Fibroblast of mammary gland (primary cell): ENCODE measurements at places on chromosomes 12 and 14.

DNA sequence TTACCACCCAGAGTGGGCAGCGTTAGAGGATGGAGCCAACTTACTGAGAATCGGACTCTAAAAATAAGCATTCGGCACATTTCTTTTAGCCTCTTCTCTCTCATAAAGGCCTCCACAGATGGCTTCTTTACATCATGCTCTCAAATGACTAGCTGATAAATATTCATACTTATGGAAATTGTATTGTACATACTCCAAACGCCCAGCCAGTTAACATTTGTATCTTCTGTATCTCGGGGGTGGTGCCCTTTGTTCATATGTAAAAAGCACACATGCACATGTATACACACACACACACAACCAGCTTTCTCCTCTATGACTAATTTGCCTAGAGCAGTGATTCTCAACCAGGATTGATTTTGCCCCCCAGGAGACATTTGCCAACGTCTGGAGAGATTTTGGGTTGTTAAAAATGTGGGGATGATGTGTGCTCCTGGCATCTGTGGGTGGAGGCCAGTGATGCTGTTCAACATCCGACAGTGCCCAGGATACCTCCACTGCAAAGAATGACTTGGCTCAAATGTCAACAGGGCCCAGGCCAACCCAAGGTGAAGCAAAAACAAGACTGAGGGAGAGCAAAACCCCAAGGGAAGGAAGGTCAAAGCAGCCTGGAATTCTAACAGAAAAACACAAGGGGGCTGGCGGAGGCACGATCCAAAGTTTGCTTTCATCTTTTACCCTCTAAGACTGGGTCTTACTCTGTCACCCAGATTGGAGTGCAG is 15.2 kb upstream of the CDK2AP1 start:
- no peak for DNase-seq

- peak; percentile 74 for DNase-seq
Measured at GRCh38 chr14:50062438-50063085, 53.8 kb downstream of the VCPKMT start.

DNA sequence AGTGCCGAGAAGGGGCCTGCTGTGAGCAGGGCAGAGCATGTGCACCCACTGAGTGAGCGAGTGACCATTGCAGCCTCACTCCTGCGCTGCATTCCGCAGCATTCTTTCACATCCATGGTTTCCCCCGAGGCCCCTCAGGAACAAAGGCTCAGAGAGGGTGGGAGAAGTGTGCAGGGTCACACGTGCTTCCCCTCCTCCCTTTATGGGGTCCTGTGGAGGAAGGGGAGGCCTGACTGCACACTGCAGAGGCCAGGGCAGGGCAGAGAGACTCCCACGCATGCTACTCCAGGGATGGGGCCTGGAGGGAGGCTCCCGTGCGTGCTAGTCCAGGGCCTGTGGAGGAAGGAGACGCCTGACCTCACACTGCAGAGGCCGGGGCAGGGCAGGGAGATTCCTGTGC is 63.2 kb downstream of the DIO3 start:
- DNase-seq, result no peak

- DNase-seq, result peak; percentile 48
Measured at GRCh38 chr12:30021051-30021833, 237.5 kb upstream of the TMTC1 start.

DNA sequence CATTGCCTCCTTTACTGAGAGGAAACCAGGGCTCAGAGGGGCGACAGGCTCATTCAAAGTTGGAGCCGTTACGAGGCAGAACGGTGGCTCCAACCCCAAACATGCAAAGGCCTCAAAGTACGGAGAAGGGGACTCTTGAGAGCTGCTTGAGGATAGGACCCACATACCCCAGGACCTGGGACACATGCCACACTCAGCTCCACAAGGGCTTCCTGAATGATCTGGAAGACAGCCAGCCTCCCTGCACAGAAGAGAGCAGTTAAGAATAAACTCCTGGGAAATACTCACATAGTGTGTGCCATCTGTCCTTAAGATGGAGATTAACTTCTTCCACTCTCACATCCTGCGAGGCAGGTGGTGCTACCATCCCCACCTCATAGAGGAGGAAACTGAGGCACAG is 26.6 kb upstream of the NXPH4 start:
- DNase-seq, result peak; percentile 28

- DNase-seq, result no peak
Measured at GRCh38 chr12:106585105-106585520, 2.3 kb downstream of the RFX4 start.
